ENCODE measurements at places on chromosomes 2 and 18.
A peak's percentile ranks its signal among the peaks of the same experiment; 100 is the strongest.

DNA sequence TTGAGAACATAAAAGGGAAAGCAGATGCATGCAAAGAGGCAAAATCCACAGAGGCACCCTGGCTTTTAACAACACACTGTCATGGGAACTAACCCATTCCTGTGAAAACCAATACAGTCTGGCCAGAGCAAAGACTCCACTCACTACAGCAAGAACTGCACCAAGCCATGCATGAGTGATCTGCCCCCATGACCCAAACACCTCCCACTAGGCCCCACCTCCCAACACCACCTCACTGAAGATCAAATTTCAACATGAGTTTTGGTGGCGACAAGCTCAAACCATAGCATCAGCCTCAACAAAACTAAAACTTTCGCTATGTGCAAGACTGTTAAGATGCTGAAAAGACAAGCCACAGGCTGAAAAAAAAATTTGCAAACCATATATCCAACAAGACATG is 162.8 kb downstream of the SMAD2 start:
- DNase-seq = no peak

GRCh38 chr2:121860033-121860757 is 104.7 kb downstream of the TSN start:
- DNase-seq = no peak

GRCh38 chr2:151905963-151906632 is 77.9 kb upstream of the ARL5A start:
- DNase-seq = no peak

- no peak for DNase-seq
Measured at GRCh38 chr2:58899692-58900091, 658.6 kb upstream of the FANCL start.

- DNase-seq = no peak
Measured at GRCh38 chr18:63102941-63103744, 216.4 kb downstream of the BCL2 start.

- DNase-seq = no peak
Measured at GRCh38 chr2:19785447-19785846, 116.3 kb downstream of the TTC32 start.

DNA sequence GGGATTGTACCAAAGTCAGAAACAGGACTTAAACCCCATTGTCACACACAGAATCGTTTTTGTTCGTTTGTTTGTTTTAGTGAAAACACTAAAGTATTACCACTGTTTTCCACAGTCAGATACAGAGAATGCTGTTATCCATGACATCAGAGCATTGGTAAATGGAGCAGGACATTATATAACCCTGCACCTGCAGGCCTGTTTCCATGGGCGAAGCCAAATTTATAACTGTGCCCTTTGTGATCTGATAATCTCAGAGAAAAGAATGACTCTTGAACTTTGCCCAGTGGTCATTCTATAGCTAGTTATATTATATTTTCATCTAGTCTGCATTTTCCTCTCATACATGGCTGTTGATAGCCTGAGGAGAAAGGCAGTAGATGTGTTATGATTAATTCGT is 217.6 kb downstream of the TMEM182 start:
- no peak for DNase-seq

DNA sequence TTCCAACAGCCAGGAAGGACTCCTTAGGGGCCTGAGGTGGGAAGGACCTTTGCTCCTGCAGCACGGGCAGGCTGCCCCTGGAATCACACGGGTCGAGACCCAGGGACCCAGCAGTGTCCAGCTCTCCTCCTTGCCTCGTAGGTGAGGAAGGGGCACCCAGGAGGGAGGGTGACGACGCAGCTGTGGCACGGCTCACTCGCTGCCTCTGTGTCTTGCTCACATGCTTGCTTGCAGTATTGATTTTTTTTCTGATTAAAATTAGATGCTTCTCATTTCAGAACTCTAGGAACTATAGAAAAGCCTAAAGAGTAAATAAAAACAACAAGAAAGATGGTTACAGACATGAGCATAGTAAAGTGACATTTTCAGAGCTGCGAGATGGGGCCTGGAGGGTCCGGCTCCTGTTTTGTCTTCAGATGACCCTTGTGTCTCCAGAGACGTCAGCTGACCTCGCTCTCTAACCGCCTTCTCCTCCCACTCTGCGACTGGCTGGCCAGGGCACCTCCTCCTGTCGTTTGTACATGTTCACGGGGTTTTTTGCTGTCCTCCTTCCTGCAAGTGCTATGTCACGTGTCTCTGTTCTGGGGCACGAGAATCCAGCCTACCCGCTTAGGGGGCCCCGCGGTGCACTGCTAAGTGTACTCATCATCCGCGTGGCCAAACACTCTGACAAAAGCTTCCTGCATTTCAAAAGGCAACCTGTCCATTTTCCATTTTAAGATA is 65.7 kb upstream of the ZNF236 start:
- DNase-seq = no peak

DNA sequence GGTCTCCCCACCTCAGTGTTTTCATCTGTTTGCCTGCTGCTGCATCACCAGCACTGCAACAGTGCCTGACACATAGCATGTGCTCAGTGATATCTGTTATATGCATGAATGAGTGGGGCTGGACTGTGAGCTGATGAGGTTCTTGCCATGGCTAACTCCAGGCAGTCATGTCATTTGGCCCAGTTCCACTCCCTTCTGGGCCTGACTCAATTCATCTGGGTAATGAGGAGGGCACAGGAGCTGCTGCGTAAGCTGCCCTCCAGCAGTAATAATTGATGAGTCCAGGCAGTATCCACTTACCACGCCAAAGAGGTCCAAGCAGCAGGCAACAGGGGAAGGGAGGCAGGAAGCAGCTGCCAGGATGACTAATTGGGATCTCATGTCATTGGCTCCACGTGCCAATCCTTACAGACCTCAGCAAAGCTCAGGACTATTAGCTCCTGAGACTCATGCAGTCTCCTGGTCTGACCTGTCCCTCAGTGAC is 34.1 kb upstream of the MAT2A start:
- DNase-seq = no peak

- DNase-seq = peak; percentile 35
Measured at GRCh38 chr2:46538393-46538792, 59.0 kb downstream of the TMEM247 start.

DNA sequence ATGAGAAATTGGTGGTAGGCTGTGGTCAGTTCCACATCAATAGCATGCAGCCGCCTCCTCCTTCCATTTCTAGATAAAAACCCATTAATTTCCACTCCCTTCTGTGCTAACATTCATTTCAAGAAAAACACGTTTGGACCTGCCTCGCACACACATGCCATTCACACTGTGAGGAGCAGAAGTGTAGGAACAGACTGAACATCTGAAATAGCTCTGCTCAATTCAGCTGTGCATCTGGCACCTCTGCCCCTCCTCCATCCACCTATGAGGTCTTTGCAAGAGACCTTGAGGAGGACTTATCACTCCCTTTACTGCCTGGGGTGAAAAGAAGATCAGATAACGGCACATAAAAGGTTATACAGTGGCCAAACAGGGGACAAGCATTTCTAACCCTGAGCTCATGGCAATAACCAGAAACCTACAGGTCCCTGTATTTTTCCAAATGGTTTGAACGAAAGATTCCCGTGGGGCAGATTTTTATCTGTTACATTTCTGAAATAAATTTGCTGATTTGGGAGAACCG is 30.8 kb upstream of the LRP2 start:
- DNase-seq = no peak

DNA sequence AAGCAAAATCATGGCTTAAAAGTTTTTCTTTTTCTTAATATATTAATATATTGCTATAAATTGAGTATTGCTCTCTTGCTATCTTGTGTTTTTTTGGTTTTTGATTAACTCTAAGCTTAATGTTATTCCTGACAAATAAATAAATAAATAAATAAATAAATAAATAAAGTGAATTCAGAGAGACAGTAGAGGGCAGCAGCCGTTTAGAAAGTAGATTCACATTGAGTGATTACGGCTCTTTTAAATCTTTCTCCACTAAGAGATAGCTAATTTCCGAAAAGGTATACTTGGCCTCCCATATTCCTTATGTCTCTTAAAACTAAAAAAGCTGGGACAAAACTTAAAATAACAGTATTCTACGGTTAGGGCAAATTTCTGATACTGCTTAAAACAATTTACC is 34.3 kb downstream of the MSH2 start:
- no peak for DNase-seq

DNA sequence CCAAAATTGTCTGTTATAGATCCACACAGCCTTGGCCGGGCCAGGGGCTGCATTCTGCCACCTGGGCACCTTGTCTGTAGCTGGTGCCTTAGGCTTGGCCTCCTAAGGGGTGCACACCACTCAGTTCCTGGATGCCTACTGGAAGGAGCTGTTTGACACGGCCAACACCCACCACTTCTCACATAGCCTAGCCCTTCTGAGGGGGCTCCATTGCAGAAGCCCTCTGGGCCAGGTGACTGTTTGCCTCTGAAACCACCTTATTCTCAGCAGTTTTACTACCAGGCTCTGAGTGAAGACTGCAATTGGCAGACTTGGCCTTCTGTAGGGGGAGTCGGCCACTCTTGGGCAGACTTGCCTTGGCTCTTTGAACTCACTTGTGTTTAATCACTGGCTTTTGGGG is 39.5 kb downstream of the EPHA4 start:
- no peak for DNase-seq

GRCh38 chr2:239495791-239496233 is 95.0 kb upstream of the HDAC4 start:
- no peak for DNase-seq

- DNase-seq = no peak
Measured at GRCh38 chr18:76274468-76275289, 220.4 kb downstream of the ZNF516 start.

DNA sequence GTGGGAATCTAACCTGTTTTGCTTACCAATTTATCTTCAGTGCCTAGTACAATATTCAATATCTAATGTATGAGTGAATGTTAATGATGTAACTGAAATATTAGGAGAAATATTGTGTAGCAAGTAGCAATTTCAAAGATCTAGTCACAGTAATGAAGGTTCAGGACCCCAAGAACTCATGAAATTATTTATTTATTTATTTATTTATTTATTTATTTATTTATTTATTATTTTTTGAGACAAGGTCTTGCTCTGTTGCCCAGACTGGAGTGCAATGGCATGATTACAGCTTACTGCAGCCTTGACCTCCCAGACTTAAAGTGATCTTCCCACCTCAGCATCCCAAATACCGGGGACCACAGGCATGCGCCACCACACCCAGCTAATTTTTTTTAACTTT is 126.9 kb downstream of the KCNJ3 start:
- DNase-seq = no peak

- DNase-seq = no peak
Measured at GRCh38 chr18:48862678-48863270, 88.0 kb downstream of the SMAD7 start.

- no peak for DNase-seq
Measured at GRCh38 chr18:48992133-48992532, 41.4 kb upstream of the SMAD7 start.

DNA sequence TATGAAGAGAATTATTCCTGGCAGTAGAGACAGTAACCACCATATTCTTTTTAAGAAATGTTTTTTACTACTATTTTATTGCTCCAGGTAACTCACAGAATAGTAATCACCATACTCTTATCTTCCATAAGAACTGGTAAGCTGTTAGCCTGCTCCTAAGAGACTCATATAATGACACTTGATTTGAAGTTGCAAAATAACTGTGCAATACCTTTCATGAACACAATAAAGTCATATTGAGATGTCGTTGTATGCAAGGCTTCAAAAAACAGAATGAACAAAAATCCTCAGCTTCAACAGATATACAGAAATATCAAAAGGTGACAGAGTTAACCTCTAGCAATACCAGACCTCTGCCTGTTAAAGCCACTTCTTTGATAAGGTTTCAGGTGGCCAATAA is 360.1 kb downstream of the NBAS start:
- no peak for DNase-seq

- DNase-seq = no peak
Measured at GRCh38 chr2:148675708-148676107, 31.2 kb downstream of the EPC2 start.

DNA sequence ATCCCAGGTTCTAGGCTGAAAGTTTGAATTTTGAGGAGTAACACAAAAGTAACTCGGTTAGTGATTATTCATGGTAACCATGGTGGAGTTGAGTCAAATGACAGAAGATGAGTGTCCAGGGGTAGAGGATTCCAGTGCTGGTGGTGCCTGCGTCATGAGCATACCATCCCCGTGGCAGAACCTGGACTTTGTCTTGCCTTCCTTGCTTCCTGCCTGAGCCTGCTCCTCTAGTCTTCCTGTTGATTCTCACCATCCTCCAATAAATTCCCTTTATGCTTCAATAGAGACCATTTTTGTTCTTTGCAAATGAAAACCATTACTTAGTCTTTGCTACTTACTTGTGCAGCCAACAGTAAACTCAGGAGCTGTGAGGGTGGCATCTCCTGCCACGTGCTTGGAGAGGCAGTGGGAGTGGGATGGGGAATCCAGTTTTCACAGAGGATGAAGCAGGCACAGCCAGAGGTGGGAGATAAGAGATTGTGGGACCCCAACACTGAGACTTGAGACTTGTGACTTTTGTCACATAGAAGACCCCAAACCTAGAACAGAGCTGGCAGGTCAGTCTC is 4.1 kb upstream of the YES1 start:
- no peak for DNase-seq

- DNase-seq = no peak
Measured at GRCh38 chr2:212998626-212999359, 152.6 kb downstream of the IKZF2 start.

GRCh38 chr2:65199891-65200290 is 27.7 kb upstream of the ACTR2 start:
- no peak for DNase-seq

Measured in SIG-M5 (cell line).